ENCODE measurements at places on chromosomes 3 and 15. TPM values are rescaled to one million over a fixed set of nuclear protein-coding genes. Genes with fewer than 3 reads are reported as not detected.
A peak's percentile ranks its signal among the peaks of the same experiment; 100 is the strongest.

- DNase-seq, result no peak
These were observed 1445.6 kb downstream of the SI start for GRCh38 chr3:163632722-163633121.

GRCh38 chr15:90367576-90367975 lies 15.5 kb downstream of the ZNF774 start:
- no peak for DNase-seq

DNA sequence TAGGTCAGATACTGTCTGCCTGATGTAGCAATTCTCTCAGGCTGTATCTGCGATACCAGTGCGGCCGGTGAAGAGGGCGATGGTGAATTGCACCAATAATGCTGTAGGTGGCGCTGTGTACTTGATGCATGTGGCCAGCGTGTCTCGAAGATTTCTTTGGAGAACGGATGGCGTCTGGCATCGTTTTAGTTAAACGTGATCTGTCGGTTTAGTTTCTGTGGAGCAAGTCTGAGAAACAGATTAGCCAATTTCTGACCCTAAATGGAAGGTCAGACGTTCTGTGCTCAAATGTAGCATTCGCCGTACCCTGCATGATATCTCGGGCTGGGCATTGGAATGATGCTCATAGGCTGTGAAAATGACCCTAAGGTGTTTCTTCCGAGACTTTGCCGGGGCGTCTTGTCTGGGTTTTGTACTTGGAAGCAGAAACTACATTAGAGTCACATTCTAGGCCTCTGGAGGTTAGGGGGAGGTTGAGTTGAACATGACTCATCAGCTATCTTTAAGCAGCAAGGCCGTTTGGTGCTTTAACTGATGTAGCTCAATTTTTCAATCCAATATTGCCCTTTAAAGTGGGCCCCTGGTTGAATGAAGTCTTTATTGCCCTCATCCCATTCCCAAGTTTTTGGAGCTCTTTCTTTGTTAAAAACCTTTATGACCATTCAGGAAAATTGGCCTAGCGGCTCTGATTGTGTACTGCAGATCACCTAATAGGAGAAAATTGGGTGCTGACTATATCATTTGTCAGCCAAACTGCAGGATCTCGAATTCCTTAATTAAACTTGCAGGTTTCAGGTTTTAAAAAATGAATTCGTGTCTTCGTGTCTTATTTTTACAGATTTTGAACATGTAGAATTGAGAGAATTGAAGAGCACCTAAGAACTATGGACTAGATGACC lies 80.0 kb downstream of the SQOR start:
- peak; percentile 73 for DNase-seq

GRCh38 chr3:33795856-33796536 lies 2.4 kb upstream of the PDCD6IP start:
- DNase-seq, result no peak

DNA sequence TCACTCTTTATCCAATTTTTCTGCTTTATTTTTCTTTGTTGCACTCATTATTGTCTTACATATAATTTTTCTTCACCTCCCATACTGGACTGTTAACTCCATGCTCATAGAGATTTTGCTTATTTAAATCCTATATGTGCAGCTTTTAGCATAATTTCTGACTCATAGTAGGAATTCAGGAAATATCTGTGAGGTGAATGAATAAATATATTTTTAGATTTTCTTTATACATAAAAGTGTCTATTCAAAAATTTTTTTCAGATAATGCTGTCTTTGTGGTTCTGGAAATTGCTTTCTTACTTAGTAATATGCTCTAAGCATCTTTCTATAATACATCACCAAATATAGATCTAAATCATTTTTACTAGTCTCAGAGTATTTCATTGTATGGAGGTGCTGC lies 191.8 kb upstream of the SUCLG2 start:
- DNase-seq, result no peak

- DNase-seq, result no peak
These were observed 148.3 kb downstream of the FEZF2 start for GRCh38 chr3:62225051-62225450.

DNA sequence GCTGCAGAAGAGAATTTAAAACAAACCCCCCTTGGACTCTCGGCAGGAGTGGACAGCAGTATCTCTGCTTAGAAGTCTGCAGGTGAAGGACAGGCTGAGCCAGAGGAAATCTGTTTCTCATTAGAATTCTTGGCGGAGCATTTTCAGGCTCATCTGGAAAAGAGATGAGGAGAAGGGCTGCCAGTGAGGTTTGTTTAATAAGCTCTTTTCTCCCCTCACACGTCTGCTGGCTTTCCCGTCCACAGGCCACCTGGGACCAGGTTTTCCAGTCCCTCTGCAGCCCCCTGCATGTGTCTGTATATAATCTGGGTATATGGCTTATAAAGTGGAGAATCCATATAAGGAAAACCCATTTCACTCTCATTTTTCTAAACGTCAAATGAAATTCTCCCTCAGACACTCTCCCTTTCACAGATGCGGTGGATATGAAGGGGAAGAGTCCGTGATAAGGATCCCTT lies 155.4 kb upstream of the TPM1 start:
- DNase-seq, result no peak

DNA sequence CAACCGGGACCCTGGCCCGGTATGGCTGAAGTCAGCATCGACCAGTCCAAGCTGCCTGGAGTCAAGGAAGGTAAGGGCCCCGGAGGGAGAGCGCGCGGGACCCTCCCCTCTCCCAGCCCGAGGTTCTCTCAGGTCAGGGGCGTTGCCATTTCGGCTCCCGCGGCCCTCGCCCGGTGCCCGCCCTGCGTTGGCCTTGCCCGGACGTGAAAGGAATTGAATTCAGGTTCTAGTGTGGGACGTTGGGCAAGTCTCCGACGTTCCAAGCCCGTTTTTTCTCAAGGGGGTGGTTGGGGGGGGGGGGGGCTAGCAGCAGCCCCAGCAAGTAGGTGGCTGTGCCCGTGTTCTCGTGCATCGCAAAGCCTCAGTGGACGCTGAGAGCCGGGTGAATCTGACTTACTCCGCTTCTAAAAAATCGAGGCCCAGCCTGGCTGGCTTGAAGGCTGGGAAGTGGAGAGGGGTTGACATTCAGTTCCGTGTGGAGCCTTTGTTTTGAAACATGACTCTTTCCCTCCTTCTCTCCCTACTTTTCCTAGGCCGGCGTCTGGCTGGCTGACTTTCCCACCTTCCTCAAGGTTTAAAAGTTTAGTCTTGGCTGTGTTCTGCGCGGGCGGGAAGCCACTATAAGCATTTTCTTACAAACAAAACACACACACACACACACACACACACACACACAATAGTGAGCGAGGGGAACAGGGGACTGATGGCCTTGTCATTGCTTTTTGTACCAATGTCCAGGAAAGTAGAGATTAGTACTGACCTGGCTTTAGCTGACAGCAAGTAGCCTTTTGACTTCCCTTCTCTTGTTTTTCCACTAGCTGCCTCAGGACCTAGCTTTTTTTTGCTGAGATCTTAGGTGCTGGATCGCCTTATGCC lies at the start of gene UTS2B:
UTS2B (minus strand) TSS at position 873 of the 876 bp plus-strand sequence. CDS start 48,337 bp downstream, outside the sequence.
- no peak for DNase-seq

- DNase-seq, result no peak
These were observed 286.3 kb downstream of the FAM43A start for GRCh38 chr3:194971965-194972364.

GRCh38 chr3:24377218-24377993 lies 117.2 kb downstream of the THRB start:
- no peak for DNase-seq

DNA sequence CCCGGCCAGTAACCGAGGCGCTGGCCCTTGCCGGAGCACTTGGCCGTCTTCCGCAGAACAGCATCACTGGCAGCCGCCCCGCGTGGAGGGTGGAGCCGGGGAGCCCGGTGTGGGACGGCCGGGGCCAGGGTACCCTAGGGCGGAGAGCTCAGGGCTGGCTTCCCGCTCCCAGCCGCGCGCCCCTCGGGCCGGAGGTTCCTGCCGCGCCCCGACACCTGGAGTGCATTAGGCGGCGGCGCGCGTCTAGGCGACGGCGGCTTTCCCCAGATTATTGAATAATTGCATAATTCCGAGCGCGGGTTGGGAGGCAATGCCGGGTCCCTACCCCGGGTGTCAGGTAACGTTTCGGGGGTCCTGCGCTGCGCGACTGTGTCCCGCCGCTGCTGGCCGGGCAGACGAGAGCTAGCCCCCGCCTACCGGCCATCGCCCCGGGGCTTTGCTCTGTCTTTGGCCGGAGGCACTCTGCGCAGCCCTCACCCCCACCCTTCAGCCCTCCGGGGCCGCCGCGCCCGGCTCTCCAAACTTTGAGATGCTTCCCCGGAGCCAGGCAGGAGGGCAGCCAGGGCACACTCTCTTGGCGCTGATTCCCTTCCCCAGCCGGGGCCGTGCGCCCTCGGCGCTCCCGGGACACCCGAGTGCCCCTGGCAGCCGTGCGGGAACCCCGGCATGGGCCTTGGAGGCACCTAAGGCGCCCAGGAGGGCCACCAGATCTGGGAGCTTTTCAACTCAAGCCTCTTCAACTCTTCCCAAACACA lies 749 bp downstream of the ITGA11 start:
- DNase-seq, result no peak

DNA sequence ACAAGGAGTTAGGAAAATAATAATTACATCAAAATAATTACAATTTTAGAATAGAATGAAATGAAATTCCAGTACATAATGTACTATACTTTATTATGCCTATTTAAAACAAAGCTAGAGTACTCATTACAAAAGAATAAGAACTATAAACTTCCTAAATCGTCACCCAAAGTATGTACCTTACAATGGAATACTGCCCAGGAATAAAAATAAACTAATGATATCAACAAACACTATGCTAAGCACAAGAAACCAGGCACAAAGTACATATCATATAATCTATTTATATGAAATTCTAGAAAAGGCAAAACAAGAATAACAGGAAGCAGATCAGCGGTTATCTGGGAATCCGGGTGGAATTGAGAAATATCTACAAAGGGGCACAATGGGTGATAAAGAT lies 84.7 kb downstream of the MYO9A start:
- DNase-seq, result no peak

DNA sequence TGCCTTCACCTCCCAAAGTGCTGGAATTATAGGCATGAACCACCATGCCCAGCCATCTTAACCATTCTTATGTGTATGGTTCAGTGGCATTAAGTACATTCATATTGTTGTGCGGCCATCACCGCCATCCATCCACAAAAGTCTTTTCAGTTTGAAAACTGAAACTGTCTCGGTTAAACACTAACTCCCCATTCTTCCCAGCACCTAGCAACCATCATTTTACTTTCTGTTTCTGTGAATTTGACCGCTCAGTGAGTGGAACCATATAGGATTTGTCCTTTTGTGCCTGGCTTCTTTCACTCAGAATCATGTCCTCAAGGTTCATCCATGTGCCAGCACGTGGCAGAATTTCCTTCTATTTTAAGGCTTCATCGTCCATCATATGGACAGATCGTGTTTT lies 5.8 kb downstream of the MCM2 start:
- DNase-seq, result no peak

GRCh38 chr3:31268868-31269267 lies 263.9 kb upstream of the STT3B start:
- DNase-seq, result peak; percentile 31

- DNase-seq, result no peak
These were observed 69.6 kb downstream of the SLC49A4 start for GRCh38 chr3:122864498-122864897.

DNA sequence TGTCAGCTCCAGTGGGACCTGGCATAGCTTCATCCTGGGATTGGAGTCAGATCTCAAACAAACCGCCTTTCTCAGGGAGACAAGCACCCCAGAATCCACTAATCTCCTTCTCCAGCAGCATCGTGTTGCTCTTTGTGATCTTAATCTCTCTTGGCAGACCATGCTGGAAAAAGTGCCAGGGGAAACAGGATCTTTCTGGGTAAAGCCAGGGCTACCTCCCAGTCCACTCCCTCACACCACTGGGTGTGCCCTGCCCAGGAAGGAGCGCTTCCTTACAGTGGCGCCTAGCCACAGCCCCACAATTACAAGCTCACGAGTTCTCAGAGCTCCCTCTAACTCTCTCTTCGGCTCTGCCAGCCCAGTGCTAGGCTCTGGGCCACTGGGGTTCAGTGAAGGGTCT lies 32.2 kb downstream of the RPLP1 start:
- no peak for DNase-seq

- DNase-seq, result no peak
These were observed 83.1 kb downstream of the CGGBP1 start for GRCh38 chr3:87975716-87976115.

DNA sequence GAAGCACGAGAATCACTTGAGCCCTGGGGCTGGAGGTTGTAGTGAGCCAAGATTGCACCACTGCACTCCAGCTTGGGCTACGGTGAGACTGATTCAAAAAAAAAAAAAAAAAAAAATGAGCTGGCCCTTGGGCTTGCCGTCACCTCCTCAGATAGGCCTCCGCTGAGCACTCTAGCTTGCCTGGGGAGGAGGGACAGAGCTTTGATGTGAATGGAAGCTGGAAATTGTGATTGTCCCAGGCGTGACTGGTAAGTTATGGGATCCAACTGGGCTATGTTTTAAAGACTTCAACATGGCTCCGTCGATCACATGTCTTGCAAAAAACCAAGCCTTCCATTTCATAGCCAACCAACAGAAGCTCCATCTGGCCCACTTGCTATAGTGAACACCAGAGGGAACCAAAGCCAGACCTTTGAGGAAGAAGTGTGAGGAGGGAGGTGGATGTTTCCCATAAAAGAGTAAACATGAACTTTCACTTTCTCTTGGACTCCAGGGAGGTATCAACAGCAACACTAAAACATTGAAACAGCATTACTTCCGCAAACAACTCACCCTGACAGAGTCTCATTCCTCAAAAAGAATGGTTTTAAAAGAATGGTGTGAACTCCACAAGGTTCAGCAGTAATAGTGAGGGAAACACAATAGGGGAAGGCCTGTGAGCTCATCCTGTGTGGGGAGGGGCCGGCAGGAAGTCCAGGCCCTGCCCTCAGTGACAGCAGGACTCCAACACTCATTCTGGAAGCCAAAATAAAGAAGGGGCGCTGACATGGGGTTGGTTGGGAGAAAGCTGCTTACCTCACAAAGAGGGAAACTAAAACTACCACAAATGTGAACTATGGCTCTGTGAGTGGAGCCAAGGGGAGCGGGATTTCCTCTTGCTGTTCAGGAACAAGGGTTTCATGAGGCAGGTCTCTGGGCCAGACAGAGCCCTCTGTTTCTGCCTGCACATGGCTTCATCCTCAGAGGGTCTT lies 59.2 kb upstream of the IL12A start:
- DNase-seq, result peak; percentile 32

DNA sequence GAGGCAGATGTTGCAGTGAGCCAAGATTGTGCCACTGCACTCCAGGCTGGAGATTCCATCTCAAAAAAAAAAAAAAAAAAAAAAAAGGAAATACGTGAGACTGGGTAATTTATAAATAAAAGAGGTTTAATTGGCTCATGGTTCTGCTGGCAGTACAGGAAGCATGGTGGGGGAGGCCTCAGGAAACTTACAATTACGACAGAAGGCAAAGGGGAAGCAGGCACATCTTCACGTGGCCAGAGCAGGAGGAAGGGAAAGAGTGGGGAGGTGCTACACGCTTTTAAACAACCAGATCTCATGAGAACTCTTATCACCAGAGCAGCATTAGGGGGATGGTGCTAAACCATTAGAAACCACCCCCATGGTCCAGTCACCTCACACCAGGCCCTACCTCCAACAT lies 138.2 kb upstream of the IL12A start:
- no peak for DNase-seq

Gene ACKR2
- 0.42 TPM for total RNA-seq

Gene PML
- 69.6 TPM for total RNA-seq

Gene TRIM42
- total RNA-seq, result not detected

Gene NRROS
- total RNA-seq, result 8.1 TPM

Gene SIDT1
- 14.6 TPM for total RNA-seq

Gene P2RY13
- not detected for total RNA-seq

Gene KCNMB2
- total RNA-seq, result not detected

Gene SEMA5B
- not detected for total RNA-seq

Gene GNAT1
- total RNA-seq, result not detected

Gene FBXO40
- not detected for total RNA-seq

All from activated naive CD4-positive, alpha-beta T cell treated with anti-CD3 and anti-CD28 coated beads for 36 hours (primary cell).